ENCODE measurements at places on chromosomes 5 and 9.
A peak's percentile ranks its signal among the peaks of the same experiment; 100 is the strongest.

- DNase-seq = no peak
These were observed 63.2 kb downstream of the PAM start for GRCh38 chr5:102818345-102818744.

DNA sequence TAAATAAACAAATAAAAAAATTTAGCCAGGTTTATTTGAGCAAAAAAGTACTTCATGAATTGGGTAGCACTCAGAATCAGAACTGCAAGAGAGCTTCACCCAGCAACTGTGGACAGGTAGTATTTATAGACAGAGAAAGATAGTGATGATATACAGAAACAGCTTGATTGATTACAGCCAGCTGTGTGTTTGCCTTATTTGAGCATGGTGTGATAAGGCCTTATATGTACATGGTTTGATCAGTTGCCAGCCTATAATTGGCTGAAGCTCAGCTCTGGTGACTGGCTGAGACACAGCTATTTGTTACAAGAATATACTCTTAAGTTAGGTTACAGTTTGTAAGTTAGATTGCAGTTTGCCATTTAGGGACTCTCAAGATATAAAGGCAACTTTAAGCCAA is 34.3 kb upstream of the ARL15 start:
- no peak for DNase-seq

- DNase-seq = peak; percentile 88
These were observed at the start of gene ANXA1 for GRCh38 chr9:73151653-73152542. TSS of gene ANXA1 (plus strand) at chr9:73151865. CDS start at chr9:73158536, 6,671 bp downstream.

GRCh38 chr9:2675834-2676233 is 41.5 kb upstream of the KCNV2 start:
- DNase-seq = no peak

DNA sequence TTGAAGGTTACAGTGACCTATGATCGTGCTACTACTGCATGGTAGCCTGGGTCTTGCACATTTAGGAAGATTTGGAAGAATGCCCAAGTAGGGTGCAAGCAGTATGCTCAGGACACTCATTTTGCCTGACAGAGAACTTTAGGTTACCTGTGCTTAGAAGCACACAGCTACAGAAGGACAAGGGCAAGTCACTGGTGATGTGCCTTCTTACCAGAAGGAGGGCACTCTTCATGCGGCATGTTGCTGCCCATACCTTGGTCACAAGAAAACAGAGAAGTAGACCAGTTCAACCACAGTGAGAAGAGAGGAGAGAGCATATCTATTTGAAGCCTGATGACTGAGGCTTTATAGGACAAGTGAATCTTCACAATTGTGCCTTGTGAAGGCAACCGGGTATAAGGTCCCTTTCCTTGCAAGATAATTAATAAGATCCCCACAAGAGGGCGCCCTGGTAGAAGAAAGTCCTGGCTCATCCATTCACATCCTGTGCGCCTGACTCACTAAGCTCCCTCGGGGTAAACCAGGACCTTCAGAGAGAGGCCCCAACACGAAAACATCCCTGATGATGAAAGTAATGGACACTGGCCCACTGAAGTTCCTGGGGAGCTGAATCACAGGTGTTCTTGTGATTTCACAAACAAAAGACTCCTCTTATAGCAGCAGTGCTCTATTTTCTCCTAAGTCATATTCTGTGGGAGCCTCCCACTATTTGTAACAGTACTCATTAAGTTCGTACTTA is 38.1 kb upstream of the STARD4 start:
- DNase-seq = peak; percentile 96

DNA sequence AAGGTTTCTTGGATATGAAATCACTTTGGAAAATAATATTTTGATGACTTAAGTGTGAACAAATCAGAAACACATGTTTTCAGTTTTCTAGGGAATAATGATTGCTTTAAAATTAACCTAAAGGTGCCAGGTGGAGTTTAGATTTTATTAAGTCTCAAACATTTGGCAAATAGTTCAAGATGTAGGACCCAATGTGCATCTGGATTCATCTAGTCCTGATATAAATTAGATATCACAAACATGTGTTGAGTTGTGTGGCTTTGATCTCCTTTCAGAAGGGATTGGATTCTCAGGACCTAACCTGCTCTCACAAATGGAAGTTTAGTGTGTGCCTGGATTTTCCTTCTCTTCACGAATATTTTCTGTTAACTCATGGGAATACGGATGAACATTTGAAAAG is 291.4 kb upstream of the ISL1 start:
- DNase-seq = no peak

DNA sequence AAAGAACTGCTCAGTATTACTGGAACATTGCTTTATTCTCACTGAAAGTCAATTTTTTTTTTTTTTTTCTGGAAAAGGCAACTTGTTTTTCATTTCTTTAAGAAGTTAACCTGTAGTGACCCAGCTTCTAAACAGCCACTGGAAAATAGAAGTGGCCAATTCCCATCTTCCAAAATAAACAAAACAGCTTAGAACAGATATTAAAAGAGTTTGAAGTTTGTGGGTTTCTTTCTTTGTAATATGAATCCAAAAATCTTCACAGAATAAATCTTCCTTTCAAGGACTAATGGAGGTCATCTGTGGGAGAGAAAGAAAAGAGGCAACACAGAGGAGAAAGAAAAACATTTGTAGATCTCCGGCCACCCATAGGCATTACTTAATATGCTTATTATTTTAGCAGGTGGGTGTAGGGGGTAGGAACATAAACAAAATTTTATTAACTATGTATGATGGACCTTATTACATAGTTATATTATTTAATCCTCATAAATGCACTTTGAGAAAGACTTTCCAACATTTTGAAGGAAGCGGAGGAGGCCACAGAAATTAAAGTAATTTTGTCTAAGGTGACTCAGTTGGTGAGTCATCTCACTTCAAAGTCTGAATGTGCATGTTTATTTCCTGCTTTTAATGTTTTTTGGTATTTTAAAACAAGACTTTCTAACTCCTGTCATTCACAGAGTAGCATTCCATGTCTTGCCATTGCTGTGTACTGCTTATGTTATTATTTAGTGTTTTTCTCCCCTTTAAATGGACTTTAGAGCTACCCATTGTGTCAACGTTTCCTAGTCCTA is 1791.8 kb upstream of the WWC1 start:
- no peak for DNase-seq

DNA sequence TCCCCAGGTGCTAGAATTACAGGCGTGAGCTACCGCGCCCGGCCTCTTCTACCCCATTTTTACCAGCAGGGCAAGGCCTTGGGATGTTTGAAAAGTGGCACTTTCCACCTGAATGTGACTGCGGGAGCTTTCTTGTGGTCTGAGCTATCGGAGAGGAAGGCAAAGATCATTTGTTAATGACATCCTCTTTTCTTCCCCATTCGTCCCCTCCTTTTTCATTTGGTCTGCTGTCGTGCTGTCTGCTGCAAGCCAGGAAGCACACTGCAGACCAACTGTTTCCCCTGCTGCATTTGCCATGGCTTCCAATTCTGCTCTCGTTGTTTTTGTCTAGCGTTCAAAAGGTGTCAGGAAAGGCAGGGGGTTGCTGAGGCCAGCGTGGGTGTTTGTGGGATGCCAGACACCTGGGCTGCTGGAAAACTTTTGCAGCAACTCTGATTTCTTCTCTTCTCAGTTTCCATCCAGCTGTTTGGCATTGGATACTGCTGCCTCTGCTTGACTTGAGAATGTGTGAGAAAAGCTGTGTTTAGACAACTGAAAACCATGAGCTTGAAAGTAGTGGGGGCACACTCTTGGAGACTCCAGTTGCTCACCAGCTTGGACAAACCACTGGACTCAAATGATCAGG is 196.4 kb upstream of the MSX2 start:
- no peak for DNase-seq

DNA sequence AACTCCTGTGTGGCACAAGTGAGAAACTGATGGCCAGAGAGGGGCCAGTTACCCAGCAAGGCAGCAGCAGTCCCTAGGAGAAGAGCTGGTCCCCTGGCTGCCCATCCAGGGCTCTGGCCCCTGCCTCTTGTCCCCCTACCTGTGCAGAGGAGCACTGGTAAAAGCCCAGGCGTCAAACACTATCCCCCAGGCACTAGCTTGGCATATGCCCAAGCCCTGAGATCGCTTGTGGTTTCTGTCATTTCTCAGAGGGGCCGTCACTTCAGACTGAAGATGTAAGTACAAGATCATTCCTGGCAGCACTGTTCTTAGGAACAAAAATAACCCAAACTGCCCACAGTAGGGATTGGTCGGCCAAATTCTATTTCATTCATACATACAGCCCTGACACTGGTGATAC is 53.9 kb downstream of the COL15A1 start:
- DNase-seq = peak; percentile 56

DNA sequence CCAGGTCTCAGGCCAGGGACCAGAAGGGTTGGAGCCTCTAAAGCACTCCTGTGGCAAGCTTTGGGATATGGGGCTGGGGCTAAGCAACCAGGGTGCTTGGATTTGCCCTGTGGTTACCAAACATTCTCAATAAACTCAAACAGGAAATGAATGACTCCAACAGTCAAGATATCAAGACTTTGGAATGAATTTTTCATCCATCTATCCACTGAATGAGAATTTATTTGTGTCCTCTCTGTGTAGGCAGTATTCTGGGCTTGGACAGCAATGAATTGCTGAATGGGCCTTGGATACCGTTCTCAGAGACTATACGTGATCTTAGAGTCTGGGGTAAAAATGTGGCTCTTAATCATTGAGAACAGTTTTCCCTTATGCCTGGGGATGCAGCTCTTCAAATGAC is 212.5 kb downstream of the DAB2IP start:
- peak; percentile 80 for DNase-seq

- peak; percentile 46 for DNase-seq
These were observed 15.6 kb upstream of the CD74 start for GRCh38 chr5:150428106-150428876.

DNA sequence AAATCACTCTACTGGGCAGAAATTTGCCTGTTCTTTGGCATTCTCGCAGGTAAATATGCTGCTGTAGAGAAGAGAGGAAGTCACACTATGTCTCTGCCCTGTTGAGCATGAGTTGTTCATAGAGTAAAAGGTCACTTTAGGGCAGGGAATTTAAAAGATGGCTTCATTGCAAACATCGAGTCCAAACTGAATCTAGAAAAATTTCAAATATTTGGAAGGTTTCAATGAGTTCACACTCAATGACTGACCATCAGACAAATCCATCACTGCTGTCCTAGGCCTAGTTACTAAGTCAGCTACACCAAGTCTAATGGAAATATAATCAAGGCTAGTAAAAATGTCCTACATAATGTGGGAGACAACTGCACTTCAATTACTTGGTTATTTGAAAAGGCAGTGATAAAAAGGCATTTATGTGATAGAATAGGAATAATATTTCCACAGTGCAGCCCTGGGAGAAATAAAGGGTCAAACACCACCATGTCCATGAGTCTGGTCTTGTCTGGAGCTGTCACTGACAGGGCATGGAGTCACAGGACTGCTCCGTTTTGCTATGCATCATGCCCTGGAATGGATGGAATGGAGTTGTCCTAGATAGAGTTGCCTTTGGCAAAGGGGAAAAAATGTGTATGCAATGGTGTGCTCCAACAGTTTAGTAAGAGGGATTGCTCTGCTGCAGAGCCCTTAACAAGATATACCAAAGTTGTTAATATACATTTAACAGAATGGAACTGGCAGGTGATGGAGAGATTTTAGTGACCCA is 218.5 kb upstream of the DAPK1 start:
- DNase-seq = peak; percentile 93

- DNase-seq = peak; percentile 99
These were observed 283.1 kb downstream of the ADAMTS6 start for GRCh38 chr5:65198456-65199120.

DNA sequence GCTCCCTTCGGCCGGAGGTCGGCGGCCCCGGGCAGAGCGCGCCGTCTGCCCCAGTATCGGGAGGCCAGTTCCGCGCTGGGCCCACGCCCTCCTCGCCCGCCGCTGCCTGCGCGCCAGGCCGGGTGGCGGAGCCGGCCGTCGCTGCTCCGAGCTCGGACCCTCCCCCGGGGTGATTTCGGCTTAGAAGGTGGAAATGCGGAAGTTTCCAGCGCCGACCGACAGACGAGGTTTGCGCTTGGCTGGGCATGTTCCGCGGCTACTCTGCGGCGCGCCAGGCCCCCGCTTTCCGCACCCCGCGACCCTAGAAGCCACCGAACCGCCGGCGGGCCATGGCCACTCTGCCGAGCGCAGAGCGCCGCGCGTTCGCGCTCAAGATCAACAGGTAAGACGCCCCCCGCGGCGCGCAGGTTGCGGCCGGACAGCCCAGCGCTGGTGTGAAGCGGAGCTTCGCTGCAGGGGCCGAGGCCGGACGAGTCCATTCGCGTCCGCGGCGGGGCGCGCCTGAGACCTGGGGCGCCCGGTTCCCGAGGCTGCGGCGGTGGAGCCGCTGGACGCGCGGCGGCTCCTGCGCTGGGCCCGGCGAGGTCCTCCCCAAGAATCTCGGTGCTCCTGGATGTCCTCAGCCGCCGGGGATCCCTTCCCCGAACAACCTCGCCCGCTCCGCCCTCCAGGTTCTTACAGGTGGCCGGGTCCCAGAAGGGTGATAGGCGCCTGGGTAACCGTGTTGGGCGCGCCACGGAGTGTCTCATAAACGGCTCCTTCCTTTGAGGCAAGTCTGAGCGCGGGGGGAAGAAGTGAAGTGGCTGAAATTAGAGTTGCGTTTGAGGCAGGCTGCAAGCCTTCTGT is at the start of gene DOCK8:
Gene DOCK8 (plus strand): TSS at position 218 of the 846 bp plus-strand sequence. CDS start 112 bp downstream, at position 330.
- DNase-seq = peak; percentile 4

GRCh38 chr9:4979239-4979638 is 5.8 kb upstream of the JAK2 start:
- no peak for DNase-seq

DNA sequence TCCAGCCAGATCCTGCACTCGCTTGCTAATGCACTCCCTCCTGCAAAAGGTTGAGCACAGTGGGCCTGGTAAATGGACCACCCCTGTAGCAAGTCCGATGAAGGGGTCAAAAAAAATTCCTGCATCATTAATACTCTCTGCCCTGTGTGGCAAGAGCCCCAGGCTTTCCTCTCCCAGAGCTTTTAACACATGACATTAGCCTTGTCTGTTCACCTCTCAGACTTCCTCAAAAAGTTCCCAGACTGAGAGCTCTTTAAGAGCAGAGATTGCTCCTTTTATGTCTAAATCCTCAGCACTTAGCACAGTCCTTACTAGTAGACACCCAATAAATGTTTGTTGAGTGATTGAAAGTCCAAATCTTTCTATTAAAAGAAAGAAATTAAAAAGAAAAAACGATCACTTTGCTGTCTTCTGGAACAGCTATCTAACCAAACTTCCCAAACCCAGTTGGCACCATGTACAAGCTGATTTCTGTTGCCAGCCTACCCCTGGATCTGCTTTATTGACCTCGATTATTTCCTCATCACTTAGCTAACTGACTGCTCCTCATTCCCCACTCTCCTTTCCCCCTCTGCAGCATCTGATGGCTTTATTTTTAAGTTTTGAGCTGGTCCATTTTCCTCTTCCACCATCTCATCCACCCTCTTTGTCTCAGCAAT is 209.8 kb downstream of the ENC1 start:
- DNase-seq = no peak

DNA sequence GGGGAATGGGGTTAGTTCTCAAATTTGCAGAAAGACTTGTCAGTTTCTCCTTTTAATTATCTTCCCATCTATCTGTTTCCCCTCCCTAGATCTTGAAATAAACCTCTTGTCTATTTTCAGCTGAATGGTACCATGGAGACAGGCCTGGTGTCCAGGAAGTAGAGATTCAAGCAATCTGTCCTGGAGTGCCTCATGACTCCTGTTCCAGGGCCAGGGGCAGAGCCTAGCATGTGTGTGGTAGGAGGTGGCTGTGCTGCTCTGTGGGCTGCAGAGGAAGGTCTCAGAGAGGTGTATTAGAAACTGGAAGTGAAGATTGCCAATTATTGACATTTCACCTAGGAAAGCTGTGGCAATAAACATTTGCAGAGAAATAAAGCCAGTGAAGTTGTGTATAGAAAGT is 175.8 kb upstream of the ATP10B start:
- DNase-seq = no peak

All from EH (cell line).